ENCODE measurements at places on chromosomes 5 and 9.
A peak's percentile ranks its signal among the peaks of the same experiment; 100 is the strongest.

DNA sequence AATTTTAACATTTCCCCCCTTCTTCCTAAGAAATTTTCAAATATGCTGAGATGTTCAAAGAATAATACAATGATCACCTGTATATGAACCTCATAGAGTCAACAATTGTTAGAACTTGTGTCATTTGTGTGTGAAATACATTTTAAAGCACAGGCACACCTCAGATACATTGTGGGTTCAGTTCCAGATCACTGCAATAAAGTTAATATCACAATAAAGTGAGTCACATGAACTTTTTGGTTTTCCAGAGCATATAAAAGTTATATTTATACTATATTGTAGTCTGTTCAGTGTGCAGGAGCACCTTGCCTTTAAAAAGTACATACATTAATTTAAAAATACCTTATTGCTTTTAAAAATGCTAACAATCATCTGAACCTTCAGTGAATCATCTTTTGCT, 50.0 kb downstream of the MCCC2 start:
- DNase-seq = no peak

DNA sequence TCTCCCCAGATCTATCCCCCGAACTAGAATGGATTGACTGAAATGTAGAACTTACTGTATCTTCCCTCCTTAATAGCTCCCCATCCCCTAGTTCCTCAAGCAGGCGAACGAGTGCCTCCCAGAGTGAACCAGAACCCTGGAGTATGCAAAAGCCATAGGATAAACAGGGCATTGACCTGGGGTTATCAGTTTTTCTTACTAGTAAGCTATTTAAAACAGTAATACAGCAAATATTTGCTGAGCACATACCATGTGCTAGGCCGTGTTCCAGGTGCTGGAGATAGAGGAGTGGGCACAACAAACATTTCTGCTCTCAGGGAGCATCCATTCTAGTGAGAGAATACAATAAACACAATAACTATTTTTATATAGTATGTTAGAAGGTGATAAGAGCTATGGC, 1.8 kb downstream of the SKP2 start:
- DNase-seq = no peak

GRCh38 chr5:150642567-150642927, 2.1 kb downstream of the SYNPO start:
- peak; percentile 97 for DNase-seq

- no peak for DNase-seq
Observed at GRCh38 chr9:100619665-100620064, 41.8 kb downstream of the CAVIN4 start.

- no peak for DNase-seq
Observed at GRCh38 chr5:162174358-162174974, 106.9 kb downstream of the GABRG2 start.

DNA sequence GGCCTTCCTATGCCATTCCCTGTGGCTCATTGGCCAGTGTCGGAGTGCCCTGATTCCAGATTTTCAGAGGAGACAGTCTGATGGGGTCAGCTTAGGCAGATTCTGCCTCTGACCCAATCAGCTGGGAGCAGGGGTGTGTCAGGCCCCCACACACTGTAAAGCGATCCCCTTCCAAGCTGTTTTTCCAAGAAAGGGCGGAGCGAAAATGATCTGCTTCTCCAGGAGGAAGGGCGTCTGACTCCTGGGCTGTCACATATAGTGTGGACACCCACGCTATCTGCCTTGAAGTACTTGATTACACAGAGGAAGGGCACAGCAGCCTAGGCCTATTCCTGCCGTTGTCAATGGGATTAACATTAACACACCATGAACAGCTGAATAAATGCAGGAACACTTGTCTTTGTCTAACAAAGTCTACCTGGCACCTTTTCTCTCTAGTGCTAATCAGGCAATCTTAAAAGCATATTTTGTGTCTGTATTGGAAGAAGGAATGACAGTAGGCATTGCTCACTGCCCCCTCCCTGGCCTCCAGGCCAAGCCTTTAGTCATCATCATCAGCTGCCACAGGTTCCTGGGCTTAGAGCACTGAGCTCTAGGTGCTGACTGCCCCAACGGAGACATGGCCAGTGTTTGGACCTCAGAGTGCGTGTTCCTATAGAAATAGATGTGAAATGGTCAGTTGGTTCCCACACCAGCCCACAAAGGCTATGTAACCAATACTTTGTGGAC, 218.7 kb downstream of the MELK start:
- DNase-seq = no peak

- no peak for DNase-seq
Observed at GRCh38 chr5:163938595-163938994, 433.2 kb downstream of the MAT2B start.

DNA sequence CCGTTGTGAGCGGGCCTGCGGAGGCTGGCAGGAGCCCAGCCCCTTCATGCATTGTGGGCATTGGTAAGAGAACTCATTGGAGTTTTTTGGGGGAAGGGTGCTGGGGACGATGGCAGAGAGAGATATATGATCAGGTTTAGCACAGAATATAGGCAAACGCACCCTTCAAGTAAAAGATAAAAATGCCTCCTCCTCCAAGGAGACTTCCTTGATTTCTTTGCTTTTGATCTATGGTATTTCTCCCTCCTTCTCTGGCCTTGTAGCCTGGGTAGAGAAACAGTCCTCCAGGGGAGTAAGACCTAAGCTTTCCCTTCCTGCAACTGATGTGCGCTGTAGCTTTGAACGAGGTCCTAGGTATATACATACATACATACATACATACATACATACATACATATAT, 960 bp upstream of the PPARGC1B start:
- DNase-seq = no peak

- no peak for DNase-seq
Observed at GRCh38 chr5:18526792-18527405, 892.6 kb downstream of the TAF11L14 start.

DNA sequence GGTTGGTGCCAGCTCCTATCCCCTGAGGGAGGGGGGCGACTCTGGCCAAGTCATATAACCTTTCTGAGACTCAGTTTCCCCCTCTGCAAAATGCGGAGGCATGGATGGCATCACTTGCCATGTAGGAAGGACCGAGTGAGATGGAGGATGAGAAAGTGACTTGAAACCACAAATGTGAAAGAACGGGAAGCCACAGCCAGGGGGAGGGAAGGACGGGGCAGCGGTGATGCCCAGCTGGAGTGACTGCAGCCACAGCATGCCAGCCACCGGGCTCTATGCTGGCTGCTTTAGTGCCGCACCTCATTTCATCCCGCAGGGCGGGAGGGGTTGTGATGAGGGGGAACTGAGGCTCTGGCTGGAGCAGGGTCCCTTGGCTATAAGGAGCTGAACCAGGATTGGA, 74.5 kb downstream of the HMCN2 start:
- no peak for DNase-seq

DNA sequence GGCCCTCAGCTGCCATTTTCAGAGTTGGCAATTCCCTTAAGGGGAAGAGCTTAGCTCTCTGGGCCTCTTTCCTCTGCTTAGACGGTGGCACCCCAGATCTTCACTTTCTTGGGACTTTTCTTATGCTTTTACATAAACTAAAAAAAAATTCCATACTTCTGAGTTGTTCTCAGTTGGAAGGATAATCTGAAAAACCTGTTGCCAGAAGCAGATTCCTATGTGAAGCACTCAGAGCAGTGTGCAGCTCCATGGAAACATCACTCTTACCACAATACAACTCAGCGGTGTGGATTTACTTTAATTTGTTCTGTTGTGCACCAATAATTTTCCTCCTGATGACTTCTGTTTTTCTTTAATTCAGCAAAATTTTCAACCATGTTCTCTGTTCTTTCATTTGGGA, 44.1 kb upstream of the MROH2B start:
- DNase-seq = peak; percentile 32
